Activated naive CD4-positive, alpha-beta T cell (primary cell): ENCODE measurements at places on chromosomes 3 and 15.

DNA sequence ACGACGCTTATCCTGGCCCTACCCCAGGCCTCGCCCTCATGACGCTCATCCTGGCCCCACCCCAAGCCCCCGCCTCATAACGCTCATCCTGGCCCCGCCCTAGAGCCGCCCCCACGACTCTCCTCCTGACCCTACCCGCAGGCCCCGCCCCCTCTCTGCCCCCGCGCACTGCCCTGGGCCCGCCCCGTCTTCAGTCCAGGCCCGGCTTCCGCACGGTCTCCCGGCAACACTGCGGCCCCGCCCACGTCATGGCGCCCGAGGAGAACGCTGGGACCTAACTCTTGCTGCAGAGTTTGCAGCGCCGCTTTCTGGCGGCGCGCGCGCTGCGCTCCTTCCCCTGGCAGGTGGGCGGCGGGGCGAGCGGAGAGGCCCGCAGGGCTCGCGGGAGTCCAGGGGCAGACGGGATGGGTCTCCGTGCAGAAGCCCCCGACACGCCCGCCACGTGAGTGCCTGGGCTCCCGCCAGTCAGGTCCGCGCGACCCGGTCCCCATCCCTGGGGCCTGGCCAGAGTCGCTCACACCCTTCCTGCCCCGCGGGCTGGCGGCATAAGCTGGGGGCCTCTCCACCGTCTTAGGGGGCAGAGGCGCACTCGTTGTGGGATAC, 52.5 kb upstream of the ROPN1B start:
- DNase-seq = peak; percentile 95

DNA sequence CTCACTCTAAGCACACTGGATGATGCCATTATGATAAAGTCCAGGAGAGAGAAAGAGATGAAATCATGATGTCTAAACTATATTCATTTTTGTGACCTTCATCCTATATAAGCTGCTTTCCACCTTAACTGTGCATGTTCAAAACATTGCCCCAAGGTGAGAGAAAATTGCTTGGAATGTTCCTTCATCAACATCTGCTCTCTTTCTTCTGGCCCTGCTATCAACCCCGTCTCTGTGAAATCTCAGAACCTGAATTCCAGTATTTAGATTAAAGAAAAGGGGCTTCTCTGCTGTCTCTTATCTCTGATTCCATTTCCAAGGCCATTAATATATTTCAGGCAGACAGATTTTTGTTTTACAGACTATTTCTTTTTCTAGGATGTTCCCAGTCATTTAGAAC, 47.3 kb upstream of the PHLDB2 start:
- DNase-seq = no peak

DNA sequence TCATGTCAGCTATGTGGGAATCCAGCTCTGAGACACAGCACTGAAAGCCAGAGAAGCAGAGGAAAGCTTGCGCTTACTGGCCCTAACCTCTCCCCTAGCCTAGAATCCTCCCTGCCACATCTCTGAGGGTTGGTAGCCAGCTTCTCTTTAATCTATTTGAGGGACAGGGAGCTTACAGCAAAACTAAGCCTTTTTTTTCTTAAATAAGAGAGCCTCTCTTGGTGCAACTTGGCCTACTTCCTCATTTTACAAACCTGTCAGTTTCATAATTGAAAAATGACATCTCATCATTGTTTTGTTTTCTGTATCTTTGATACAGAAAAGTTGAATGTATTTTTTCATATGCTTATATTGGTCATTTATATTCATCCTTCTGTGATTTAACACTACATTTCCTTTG, 193.9 kb downstream of the ZNF621 start:
- no peak for DNase-seq

DNA sequence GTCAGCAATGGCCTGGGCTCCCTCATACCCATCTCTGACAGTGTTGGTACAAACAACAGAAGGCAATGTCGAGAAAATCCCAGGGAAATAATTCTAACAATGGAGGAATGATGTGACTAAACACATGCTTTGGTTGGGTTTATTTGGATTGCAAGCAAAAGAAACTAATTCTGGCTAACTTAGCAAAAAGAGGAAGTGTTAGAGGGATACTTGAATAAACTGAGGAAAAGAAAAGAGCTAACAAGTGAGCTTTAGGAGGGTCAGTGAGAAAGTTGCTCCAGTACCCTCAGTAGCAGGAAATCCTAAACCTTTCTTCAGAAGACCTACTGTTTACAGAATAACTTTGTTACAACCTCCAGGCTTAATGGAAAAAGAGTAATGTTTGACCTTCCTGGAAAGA, 264.6 kb upstream of the WNT5A start:
- no peak for DNase-seq

DNA sequence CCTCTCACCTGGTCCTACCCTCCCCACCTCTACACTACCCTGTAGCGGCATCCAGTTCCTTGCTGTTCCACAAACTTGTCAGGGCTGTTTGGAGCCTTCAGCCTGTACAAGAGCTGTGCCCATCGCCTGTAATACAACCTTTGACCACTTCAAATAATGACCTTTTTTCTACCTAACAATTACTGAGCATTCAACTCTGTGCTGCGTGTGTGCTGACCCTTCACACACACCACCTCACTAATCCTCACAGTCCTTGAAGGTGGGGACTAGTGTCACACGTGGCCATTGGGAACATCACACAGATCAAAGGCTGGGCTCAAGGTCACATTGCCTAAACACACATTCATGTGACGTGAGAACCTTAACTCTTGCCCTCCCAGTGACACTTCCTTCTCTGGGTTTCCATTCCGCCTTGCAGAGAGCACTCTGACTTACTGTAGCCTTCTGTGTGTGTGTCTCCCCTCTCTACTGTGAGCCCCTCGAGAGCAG, 3.1 kb downstream of the C3orf20 start:
- DNase-seq = no peak

DNA sequence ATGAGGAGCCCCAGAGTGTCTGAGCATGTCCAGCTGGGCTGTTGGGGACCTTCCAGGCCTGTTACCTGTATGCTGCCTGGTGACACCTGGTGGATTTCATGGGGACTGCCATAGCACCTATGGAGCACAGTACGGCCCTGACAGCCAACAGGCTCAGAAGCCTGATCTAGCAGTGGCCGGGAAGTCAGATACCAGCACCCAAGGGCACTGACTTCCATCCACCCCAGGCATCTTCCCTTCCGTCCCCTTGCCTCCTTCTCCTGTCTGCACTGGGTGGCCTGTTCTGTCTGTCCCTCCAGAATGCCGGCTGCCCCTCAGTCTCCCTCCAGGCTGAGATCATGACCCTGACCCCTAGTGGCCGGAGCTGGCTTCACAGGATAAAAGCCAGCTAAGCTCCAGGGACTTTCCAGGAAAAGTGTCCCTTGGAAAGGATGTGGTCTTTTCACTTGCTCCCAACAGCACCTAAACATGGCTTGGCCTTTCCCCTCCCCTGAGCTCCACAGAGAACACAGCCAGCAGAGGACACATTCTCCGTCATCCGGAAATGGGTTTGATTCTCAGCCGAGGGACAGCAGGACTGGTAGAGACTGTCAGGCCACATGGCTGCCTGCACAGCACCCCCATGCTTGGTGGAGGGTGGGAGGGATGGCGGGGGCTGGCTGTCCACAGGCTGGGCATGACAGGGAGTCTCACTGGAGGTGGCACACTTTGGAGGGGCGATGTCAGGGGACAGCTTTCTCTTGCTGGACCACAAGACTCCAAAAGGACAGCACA, 9.5 kb downstream of the RPS17 start:
- no peak for DNase-seq

- DNase-seq = no peak
These were observed 293.0 kb downstream of the UBE2E2 start for GRCh38 chr3:23496165-23496564.

DNA sequence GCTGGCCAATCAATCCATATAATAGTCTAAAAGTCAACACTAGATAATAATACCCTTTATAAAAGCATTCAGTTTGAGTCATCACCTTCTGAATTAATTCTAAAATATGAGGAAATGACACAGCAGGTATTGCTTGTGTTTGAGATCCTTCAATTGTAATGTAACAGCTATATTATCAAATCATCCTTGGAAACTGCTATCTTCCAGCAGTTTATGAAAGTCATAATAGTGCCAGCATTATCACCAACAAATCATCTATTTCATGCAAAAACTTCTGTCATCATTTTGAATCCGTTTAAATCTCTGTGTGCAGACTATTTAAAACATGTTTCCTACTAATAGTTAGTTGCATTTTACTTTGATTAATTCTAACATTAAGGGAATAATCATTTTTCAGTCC, 468.7 kb downstream of the CADM2 start:
- no peak for DNase-seq
